CD4-positive, alpha-beta T cell treated with Interleukin-15 for 1 hour (primary cell): ENCODE measurements at places on chromosomes 11 and 22.

DNA sequence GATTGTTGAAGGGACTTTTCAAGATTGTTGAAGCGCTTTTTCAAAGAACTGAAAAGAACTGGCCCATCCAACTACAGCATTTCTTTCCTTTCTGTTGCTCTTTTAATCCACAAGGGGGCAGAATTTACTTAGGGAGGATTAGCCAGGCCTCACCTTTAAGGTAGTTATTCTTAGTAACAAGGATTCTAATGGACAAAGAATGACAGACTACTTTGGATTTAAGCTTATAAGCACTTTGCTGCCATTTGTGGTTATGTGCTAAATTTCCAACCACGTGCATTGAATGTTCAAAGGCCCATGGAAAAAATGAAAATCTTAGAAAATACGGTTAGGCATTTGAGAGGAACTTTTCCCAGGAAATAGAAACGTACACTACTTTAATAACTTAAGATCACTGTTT, 49.5 kb upstream of the HSPA8 start:
- DNase-seq = no peak

GRCh38 chr11:83459798-83460197, 173.6 kb upstream of the CCDC90B start:
- no peak for DNase-seq

DNA sequence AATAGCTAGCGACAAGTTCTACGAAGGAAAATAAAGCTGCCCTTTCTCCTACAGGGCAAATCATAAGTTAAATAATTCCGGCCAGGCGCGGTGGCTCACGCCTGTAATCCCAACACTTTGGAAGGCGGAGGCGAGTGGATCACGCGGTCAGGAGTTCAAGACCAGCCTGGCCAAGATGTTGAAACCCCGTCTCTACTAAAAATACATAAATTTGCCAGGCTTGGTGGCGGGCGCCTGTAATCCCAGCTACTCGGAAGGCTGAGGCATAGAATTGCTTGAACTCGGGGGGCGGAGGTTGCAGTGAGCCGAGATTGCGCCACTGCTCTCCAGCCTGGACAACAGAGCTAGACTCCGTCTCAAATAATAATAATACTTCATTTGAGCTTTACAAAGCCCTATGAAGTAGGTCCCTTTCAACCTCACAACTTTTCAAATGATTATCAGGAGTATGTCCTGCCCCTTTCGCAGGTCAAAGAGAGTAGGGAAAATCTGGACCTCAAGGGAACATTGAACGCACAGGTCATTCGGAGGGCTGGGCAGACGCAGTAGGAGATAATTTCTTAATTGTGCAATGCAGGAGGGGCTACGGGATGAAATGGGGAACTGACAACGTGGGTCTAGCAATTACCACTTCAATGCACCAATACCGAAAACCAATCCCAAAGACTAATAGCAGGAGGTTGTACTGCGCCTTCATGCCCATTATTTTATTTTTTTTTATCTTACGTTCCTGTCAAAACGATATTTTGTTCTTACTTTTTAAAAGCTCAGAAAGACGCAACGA, 590 bp downstream of the COMMD9 start:
- DNase-seq = no peak

DNA sequence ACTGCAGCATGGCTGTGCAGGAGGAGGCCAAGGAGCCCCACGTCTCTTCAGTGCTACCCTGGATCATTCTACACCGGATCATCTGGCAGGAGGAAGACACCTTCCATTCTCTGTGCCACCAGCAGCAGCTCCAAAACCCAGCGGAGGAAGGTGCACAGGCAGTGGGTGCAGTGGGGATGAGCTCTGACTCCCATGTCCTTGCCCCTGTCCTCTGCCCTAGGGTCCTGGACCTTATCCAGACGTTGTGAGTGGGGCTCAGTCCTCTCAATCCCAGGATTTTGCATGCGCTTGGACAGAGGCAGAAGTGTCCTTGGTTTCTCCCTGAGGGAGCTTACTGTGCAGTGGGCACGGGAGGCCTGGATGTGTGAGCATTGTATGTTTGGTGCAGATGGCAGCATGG, 61.3 kb downstream of the CABIN1 start:
- DNase-seq = no peak
